Pulmonary artery endothelial cell (primary cell): ENCODE measurements at places on chromosomes 5 and 9. TPM values are rescaled to one million over a fixed set of nuclear protein-coding genes. Genes with fewer than 3 reads are reported as not detected.

The ERMP1 gene
- total RNA-seq = 18.5 and 27.6 TPM in 2 replicates

The LCN12 gene
- not detected in 2 replicates for total RNA-seq

The TCOF1 gene
- total RNA-seq = 20.0 and 41.1 TPM in 2 replicates

The AQP3 gene
- 0.20 and 0.78 TPM in 2 replicates for total RNA-seq

The PLAC8L1 gene
- not detected in 2 replicates for total RNA-seq

The KCNN2 gene
- 0.20 and 0.25 TPM in 2 replicates for total RNA-seq

The LRRC26 gene
- total RNA-seq = not detected in 2 replicates

DNA sequence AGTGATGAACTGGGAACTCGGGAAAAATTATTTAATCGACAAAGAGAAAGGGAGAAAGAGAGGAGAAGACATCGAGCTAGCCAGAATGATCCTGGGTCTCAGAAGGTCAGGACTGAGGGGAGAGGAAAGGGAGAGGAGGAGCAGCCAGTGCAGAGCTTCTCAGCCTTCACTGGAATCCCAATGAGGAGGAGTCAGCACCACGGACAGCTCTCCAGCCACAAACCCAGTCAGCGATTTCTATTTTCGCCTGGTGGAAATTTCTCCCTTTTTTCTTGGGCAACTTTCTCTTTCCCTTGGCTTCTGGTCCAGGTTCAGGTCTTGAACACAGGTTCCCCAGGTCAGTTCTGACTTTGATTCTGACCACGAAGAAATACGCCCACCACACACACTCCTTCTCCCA, 1.6 kb upstream of the BRINP1 start:
- no peak for DNase-seq

DNA sequence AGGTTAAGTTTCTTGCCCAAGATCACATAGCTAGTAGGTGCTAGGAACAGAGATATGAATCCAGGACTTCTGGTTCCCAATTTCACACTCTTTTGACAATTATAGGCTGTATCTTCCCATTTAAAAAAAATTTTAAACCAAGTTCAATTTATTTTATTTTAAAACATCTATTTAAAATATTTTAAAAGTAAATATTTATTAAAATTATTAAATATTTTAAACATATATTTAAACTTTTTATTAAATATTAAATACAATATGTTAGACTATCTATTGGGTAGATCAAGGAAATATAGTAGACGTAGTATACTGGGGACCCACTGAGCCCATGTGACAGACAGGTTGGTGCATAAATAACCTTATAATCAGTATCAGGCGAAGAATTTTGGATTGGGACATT, 54.8 kb downstream of the GLRA1 start:
- DNase-seq = no peak

DNA sequence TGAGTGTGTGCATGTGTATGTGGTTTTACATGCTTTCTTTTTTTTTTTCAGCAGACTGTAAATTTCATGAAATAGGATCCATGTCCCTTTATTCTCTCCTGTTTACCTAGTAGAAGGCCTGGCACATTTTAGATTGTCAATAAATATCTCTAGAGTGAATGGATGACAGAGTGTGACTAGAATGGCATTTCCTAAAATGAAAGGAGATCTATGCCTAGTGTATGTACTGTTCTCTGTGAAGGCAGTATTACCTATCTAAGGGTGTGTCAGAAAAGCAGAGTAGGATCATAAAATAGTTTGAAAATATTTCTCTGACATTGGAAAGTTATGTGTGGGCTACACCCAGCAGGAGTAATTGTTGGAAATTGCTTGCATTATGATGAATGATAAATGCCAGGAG, 1876.0 kb upstream of the C9orf72 start:
- DNase-seq = no peak

GRCh38 chr5:98535901-98536300, 237.6 kb upstream of the RGMB start:
- DNase-seq = no peak

GRCh38 chr9:89706086-89706485, 101.3 kb downstream of the GADD45G start:
- no peak for DNase-seq

DNA sequence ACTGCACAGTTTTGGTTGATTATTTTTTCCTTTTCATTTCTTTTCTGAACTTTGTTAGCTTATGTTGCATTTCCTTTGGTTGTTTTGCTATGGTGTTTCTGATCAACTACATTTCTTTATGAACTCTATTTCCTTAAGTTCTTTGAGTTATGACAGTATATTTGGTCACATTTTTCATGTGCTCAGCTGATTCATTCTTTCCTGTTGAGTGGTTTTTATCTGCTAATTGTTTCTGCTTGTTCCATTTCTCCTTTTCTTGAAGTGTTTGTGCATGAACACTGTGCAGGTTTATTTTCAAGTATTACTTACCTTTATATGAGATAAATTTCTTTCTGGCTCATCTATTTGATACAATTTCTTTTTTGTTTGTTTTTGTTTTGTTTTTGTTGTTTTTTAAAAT, 50.9 kb upstream of the MACIR start:
- DNase-seq = peak; percentile 53

- no peak for DNase-seq
These were observed 18.9 kb upstream of the ORM1 start for GRCh38 chr9:114303977-114304376.

DNA sequence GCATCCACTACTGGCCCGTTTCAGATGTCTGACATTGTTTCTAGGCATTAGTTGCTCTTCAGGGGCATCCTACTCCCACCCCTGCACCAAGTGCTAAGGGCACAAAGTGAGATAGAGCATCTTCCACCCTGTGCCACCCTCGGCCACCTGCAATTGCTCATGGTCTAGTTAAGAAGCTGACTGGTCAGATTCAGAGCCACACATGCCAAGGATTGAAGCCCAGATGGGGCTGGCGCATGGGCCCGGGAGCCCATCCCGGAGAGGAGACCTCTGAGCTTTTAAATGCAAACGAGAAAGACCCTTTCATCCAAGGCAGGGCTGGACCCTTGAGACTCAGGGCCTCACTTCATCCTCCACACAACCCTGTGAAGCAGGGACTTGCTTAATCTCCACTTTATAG, 28.5 kb downstream of the HRH2 start:
- DNase-seq = no peak

DNA sequence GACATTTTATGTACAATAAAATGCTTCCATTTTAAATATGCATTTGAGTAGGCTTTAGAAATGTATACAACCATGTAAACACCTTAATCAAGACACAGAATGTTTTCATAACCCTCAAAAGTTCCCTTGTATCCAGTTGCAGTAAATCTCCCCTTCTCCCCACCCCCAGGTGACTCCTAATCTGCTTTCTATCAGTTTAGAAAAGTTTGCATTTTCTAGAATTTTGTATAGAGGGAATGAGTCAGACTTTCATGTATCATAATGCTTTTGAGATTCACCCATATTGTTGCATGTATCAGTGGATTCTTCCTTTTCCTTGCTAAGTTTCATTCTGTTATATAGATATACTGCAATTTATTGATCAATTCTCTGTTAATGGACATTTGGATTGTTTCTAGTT, 17.7 kb upstream of the ZBED3 start:
- DNase-seq = no peak

DNA sequence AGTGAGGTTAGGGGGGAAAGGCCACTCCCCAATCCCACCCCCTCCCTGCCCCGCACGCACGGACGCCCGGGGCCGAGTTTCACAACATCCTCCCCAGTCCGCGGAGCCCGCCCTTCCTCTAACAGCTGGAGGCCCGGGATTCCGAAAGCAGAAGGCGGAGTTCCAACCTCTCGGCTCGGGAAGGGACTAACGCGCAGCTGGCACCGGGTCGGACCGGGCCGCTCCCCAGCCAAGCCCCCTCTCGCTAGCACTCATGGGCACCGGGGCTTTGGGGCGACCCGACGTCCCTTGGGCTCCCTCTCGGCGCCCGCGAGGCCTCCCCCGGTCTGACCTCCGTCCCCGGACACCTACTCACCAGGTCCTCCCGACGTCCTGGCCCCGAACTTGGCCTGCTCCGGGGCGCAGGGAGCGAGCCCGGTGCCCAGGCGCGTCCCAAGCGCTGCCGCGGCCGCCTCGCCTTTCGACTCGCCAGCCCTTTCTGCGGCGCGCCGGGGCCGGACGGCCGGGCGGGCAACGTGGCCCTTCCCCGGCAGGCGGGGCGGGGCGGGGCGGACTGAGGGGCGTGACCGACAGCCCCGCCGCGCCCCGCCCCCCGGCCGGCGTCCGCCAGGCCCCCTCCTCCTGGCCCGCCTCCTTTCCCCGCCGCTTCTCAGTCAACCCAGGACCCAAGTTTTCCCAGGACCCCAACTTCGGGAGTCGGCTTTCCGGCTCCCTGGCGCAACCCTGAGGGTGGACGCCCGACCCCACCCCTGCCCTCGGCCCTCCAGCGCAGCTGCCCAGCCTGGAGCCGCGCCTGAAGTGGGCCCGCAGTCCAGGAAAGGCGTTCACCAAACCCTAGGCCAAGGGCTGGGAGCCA, at the start of gene MGAT1:
Gene MGAT1 (minus strand): TSS at position 482 of the 856 bp plus-strand sequence. CDS start 9,835 bp downstream, outside the sequence.
- DNase-seq = peak; percentile 75

GRCh38 chr5:147507480-147508126, 2.3 kb downstream of the DPYSL3 start:
- DNase-seq = no peak

DNA sequence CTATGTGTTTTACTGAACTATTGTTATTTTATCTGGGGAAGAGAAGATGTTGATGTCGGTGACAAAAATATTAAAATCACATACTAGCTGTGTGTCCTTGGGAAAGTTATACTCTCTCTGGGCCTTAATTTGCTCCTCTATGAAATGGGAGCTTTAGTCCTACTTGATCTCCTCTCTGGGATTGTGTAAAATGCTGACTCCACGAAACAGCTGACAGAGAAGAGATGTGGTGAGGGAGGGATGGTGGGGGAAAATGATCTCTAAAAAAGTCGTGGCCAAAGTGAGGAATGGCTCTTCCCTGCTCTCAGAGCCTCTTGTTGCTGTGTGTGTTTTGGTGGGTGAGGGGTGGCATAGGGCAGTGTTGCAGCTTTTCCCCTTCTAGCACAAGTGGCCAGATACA, 173.7 kb downstream of the MELK start:
- no peak for DNase-seq

DNA sequence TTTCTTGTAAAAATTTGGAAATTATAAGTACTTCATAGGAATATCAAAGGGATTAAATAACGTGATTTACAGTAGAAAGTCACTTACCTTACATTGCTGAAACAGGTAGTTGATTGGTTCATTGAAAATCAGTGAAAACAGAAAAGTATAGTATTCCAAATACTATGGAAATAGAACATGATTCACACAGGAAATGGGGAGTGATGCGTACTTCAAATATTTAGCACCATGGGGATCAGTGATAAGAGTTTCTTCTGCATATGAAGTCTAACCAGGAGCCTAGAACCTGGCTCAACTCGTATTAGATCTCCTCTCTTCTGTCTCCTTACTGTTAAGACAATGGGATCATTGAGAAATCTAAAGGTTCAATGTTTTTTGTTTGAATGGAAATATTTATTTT, 133.3 kb downstream of the FAM174A start:
- DNase-seq = peak; percentile 19

DNA sequence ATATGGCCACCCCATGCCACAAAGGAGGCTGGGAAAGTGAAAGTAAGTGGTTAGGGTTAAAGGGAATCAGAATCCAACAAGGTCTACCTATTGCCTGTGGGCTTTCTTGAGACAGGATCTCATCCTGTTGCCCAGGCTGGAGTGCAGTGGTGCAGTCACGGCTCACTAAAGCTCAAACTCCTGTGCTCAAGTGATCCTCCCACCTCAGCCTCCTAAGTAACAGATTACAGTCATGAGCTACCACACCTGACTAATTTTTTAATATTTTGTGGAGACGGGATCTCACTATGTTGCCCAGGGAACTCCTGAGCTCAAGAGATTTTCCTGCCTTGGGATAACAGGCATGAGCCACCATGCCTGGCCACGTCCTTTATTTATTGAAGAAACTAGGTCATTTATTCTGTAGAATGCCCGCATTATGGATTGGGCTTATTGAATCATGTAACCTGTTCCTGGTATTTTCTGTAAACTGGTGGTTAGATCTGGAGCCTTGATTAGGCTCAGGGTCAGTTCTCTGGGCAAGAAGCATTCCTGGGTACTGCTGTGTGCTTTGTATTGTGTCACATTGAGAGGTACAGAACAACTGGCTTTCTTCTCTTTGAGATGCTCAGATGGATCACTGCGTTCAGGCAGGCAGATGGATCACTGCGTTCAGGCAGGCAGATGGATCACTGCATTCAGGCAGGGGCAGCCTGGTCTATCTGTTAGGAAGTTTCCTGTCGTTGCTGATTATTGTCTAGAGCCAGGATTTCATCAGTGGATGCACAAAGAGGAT, 41.6 kb downstream of the ERGIC1 start:
- DNase-seq = no peak

DNA sequence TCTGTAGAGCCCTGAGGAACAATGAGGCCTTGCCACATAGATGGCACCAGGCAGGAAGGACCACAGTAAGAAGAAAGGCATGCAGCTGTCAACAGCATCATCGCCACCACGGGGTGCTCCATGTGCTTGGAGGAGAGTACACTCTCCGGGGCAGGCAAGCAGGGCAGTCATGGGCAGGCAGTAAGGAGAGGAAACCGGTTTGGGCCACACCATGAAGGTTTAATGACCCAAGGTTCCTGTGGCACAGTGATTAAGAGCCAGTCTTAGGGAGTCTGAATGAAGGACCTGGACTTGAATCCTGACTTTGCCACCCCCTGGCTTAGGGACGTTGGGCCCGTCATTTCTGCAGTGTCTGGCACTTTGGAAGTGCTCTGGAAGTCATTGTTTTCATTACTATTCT, 80.6 kb upstream of the ZBTB43 start:
- no peak for DNase-seq

GRCh38 chr9:128215491-128216409, 12.6 kb downstream of the DNM1 start:
- no peak for DNase-seq

DNA sequence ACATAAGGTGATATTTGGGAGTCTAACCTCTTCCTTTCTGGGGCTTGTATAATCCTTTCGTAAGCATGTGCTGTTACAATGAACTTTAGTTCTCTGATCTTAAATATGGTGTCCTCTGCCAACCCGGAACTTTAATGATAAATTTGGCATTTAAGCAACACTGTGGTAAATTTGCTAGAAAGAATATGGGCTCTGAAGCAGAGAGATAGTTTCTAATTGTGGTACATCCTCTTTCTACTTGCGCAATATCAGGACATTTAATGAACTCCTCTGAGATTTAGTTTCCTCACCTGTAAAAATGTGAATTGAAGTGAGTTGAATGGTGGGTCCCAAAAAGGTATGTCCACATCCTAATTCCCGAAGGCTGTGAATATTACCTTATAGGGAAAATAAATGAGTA, 364.7 kb downstream of the CAAP1 start:
- no peak for DNase-seq

GRCh38 chr5:17282283-17283120, 65.1 kb downstream of the BASP1 start:
- DNase-seq = no peak

- DNase-seq = peak; percentile 33
These were observed 74.8 kb downstream of the SLF1 start for GRCh38 chr5:94693043-94693822.

DNA sequence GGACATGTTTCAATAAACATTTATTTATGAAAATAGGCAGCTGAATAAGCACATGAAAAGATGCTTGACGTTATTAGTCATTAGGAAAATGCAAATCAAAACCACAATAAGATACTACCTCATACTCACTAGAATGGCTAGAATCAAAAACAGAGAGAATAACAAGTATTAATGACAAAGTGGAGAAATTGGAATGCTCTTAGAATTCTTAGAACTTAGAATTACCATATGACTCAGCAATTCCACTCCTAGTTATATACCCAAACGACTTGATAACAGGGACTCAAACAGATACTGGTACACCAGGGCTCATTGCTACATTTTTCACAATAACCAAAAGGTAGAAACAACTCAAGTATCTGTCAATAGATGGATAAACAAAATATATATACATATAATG, 15.1 kb upstream of the TRIM36 start:
- DNase-seq = no peak
